WTC11 (cell line): ENCODE measurements at places on chromosomes 11 and 22.

DNA sequence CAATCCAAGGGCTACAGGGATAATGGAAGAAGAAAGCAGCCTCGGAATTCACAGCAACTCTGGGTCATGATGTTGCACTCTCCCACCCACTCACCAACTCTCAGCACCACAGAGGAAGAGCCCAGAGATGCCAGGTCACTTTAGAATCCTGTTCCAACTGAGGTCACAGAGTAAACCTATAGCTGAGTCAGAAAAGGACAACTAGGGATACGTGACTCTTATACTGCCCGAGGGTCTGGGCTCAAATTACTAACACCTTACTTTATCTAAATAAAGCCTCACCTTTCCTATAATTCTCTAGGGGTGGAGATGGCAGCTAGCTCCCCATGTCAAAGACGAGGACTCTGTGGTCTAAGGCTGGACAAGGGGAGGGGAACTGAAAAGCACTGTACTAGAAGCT lies 24.6 kb downstream of the IL18BP start:
- no peak for DNase-seq

- no peak for DNase-seq
Measured at GRCh38 chr11:25485315-25485714, 846.6 kb upstream of the ANO3 start.

DNA sequence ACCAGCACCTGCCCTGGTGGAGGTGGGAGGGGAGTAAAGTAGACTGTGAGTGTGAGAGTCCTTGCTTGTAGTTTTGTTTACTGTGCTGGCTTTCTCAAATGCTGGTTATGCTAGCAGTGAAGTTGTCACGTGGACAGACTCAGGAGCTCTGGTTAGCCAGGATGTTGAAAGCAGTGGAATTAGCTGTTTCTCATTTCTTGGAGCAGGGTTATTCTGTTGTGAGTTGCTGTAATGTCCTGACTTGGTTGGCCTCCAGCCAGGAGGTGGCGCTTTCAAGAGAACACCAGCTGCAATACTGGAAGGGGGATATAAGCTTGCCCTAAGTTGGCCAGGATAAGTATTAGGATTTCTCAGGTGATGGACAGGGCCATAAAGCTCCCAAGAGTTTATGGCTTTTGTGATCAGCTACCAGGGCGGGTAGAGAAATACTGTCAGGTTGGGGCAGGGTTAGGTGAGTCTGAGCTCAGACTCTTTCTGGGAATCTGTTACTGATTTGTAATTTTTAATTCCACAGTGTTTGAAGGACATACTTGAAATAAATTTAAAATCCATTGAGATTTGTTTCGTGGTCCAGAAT lies 13.7 kb downstream of the CYP2D6 start:
- DNase-seq, result peak; percentile 62

- DNase-seq, result no peak
Measured at GRCh38 chr11:114915871-114916805, 237.8 kb downstream of the NXPE2 start.

- no peak for DNase-seq
Measured at GRCh38 chr11:109435121-109435742, 13.2 kb downstream of the C11orf87 start.

DNA sequence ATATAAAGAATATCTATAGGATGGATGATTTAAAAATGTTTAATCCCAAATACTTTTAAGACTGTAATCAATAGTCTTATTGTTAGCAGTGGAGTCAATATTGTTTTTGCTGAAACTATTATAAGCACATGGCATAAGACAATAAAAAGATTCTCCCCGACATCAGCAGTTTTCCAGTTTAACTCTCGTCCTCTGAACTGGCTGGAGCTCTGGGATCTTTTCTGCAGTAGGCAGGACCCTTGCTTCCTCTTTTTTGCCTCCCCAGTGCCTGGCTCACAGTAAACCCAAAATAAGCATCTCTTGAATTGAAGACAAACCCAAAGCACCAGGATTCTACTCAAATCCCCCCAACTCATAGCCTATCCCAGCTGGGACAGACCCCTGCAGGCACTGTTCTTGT lies 32.9 kb downstream of the KCNJ1 start:
- no peak for DNase-seq

DNA sequence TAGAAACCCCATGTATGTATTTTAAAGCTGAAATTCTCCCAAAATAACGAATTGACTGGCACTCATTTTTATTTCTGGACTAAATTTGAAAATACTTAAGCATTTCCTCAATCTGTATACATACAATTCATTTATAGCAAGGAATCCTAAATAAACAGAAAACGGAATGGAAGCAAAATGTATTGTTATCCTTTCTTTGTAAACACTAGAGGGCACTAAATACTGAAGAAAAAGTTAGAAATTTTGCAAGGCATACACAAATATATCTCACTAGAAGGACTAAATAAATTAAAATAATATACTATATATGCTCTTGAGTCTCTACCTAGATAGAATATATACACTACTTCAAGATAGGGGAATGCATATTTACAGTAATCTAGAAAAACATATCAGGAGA lies 23.1 kb upstream of the ANO5 start:
- no peak for DNase-seq

- no peak for DNase-seq
Measured at GRCh38 chr11:132653237-132653636, 879.1 kb downstream of the OPCML start.

- no peak for DNase-seq
Measured at GRCh38 chr11:121587182-121587581, 134.4 kb upstream of the SORL1-AS1 start.

- DNase-seq, result peak; percentile 10
Measured at GRCh38 chr11:1052133-1053011, 15.9 kb upstream of the MUC6 start.

GRCh38 chr11:65558002-65558929 lies at the start of gene LTBP3:
LTBP3 (minus strand) TSS chr11:65558359; CDS start chr11:65557959, 400 bp downstream.
- peak; percentile 60 for DNase-seq

GRCh38 chr11:60934124-60934789 lies 10.0 kb downstream of the TMEM132A start:
- no peak for DNase-seq

GRCh38 chr11:116225236-116225635 lies 547.6 kb downstream of the BUD13 start:
- no peak for DNase-seq

GRCh38 chr11:102780491-102780918 lies at the start of gene MMP10:
MMP10 (minus strand) TSS chr11:102780628; CDS start chr11:102780591, 37 bp downstream.
- no peak for DNase-seq

DNA sequence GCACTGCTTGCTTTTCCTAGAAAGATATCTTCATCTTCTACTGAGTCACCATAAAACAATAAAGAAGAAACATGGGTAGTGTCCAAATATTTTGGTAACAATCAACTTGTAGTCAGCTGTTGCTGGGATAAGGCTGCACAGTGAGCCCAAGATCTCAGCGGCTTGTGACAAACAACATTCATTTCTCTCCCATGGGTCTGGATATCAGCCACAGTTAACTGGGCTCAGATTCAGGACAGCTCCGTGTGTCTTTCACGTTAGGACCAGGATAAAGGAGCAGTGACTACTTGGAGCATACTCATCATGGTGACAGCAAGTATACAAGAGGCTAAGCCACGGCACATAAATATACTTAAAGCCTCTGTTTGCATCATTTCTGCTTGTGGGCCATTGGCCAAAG lies 27.9 kb upstream of the GRK3 start:
- no peak for DNase-seq

- no peak for DNase-seq
Measured at GRCh38 chr11:102683277-102683676, 22.3 kb downstream of the MMP27 start.

- no peak for DNase-seq
Measured at GRCh38 chr11:21472261-21472660, 720.6 kb upstream of the ANO5 start.

DNA sequence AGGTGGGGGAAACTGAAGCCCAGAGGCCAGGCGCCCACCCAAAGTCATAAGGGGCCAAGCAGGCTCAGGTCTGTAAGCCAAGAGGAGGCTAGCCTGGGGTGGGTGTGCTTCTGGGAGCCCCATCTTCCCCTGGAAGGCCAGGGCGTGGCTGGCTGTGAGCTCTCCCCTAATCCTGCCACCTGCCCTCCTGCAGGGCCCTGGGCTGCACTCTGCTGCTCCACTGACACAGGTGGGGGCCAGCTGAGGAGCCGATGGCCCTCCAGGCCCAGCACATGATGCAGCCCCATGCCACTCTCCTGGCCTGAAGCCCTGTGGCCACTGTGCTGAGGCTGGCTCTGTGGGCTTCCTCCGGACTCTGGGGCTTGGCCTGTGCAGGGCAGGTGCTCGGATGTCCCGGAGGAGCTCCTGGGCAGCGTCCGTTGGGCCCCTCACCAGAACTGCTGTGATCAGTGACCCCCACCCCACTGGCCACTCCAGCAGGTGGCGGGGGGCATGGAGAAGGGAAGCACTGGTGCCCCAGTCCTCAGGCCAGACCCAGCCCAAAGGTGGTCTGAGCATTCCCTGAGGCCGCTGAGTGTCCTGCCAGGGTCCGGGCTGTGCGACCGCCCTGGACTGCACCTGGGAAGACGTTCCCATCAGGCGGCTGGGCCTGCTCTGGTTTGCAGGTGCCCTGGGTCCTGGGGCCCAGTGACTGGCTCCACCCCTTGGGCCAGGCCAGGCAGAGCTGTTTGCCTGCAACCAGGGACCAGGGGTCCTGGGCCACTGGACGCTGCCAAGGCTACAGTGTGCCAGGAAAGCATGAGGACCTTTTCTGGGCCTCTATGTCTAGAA lies 8.5 kb downstream of the PIM3 start:
- no peak for DNase-seq

GRCh38 chr22:50173983-50174355 lies 3.4 kb downstream of the PANX2 start:
- no peak for DNase-seq

GRCh38 chr11:76738618-76739240 lies 44.4 kb upstream of the TSKU start:
- no peak for DNase-seq

DNA sequence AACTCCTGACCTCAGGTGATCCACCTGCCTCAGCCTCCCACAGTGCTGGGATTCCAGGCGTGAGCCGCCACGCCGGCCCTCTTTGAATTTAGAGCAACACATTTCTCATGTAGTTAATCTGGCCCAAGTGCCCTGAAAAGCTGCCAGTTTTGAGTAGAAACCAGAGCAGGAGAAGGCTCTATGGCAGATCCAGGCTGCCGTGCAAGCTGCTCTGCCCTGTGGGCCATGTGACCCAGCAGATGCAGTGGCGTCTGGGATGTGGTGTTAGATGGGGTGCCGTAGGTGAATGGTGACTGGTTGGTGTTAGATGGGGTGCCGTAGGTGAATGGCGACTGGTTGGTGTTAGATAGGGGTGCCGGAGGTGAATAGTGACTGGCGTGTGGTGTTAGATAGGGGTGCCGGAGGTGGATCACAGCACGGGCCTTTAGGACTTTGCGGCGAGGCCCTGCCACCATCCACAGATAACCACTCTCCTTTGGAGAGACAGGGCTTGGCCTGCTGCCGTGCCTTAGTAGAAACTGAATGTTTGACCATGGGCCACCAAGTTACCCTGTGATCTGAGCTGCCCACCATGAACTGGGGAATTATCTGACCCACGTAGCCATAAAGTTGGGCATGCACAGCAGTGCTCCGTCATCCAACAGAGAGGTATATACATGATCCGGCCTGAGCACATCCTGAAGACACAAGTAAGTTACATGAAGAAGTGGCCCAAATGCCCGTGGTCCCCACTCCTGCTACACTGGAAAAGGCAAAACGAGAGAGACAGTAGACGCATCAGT lies 32.7 kb downstream of the ASCL2 start:
- no peak for DNase-seq

GRCh38 chr11:127137771-127138280 lies 137.3 kb upstream of the KIRREL3 start:
- no peak for DNase-seq

GRCh38 chr11:119298726-119299125 lies 18.2 kb downstream of the MCAM start:
- no peak for DNase-seq

DNA sequence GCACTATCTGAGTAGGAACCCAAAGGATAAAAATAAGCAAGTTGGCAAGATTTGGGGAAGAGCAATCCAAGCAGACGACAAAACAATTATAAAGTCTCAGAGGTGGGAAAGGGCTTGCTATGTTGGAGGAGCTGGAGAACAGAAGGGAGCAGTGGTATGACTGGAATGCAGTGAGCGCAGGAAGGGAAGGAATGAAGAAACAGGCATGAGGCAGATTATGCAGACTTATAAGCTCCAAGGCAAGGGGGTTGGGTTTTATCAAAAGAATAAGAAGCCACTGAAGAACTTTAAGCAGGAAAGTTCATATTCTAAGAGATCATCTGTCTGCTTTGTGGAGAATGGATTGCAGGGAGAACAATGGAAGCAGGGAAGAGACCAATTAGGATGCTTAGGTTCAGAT lies 31.7 kb downstream of the PGM2L1 start:
- DNase-seq, result no peak

DNA sequence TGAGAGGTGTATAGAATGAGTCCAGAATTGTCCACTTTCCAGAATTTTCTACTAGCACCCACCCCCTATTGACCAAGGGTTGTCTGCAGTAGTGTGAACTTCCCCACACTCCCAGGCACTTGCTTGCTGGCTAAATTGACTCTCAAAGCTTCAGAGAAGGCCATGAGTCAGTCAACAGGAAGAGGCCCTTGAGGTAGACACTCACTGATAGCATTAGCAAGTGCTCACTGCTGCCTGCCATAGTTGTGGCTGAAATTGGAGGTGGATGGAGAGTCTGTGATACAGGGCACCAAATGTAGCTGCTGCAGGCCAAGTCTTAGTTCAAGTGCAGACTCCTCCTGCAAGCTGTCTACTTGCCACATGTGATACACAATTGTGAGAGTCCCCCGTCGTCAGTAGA lies 156.8 kb downstream of the SPON1 start:
- no peak for DNase-seq

DNA sequence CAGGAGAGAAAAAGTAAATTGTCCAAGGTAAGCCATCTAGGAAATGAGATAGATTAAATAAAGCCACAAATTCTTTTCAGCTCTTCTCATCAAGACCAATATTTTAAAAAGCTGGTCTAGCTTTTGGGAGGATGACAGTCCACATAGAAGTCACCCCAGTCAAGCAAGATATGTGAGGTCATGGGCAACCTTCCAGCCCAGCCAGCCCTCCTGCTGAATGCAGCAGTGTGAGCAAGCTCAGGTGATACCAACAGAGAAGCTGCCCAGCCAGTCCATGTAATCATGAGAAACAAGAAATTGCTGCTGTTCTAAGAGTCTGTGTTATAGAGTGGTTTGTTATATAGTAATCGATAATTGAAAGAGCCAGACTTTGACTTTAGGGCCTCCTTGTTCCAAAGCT lies 28.7 kb downstream of the KCNE3 start:
- DNase-seq, result no peak

DNA sequence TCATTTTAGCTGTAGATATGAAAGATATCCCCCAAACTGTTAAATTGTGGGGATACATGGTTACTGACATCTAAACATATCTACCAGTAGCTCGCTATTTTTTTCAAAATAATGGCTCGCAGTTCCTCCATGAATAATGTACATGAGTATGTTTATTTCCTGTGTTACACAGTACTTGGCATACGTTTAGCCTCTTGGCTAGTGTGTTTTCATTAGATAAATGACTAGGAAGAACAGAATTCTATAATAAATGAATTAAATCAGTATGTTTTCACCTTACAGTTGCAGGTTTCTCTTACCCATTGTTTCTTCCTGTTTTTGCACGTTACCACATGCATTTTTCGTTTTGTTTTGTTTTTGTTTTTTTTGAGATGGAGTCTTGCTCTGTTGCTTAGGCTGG lies 21.8 kb downstream of the RNF169 start:
- DNase-seq, result no peak
